CD4-positive, alpha-beta T cell treated with Interferon alpha-2 for 1 hour (primary cell): ENCODE measurements at places on chromosomes 3 and 15.
A peak's percentile ranks its signal among the peaks of the same experiment; 100 is the strongest.

GRCh38 chr15:66647358-66647757, 54.7 kb upstream of the SMAD6 start:
- no peak for DNase-seq

DNA sequence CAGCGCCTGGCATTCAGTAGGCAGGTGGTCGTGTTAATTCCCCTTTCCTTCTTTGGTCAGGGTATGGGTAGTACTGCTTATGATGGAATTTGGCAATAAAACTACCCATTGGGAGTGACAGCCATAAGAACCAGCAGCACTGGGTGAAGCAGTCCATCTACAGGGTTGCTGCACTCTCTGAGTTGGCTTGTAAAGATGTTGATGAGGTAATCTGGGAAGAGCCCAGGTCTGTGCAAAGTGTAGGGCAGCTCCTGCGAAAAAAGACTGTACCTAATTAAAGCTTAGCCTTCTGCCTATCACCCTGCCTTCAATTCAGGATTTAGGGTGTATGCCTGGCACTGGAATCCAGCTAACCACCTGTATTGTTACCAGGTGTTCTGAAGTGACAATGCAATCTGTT, 4.7 kb upstream of the FETUB start:
- no peak for DNase-seq

DNA sequence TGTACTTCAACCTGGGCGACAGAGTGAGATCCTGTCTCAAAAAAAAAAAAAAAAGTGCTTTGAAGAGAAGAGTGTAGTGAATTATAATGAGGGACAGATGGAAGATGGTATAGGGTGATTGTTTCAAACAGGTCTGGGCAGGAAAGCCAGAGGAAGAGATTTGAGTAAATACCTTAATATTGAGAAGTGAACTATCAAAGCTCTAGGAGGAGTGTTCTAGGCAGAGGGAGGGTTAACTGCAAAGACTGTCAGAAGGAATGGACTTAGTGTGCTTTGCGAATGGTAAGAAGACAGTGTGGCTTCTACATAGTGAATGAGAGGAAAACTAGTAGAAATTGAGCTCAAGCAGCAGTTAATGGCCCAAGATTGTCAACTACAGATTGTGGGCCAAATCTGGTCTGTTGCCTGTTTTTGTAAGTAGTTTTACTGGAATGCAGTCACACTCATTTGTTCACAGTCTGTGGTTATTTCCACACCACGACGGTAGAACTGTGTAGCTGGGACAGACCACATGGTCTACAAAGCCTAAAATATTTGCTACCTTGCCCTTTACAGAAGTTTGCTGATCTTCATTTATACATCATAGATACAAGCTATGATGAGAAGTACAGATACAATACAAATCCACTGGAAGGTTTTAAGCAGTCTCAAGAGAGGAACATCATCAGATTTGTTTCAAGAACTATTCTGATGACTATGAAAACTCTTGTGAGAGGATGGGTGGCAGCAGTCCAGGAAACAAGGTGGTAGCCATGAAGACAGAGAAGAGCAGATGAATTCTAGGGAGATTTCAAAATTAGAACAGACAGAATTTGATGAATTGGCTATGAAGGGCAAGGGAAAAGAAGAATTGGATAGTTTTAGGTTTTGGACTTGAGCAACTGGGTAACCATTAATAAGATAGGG, 16.5 kb upstream of the USP50 start:
- DNase-seq = no peak

DNA sequence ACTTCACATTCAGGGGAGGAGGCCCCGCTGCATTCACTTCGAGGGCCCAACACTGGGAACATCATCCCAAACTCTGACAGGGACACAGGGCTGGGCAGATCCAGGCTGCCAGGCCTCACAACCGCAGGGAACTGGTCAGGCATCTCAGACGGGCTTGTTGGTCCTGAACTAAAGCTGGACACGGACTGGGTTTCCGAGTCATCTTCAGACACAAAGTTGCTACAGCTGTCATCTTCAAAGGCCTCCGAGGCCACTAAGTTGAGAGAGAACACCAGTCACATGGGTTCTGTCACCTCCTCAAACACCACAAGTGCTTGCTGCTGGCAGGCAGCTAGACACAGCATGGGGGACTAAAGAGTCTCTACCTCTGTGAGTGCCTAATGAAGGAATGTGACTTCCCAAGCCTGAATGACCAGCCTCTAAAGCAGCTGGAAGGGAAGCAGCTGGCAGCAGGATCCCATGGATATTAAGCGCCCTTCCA, 50.9 kb downstream of the CAPN7 start:
- DNase-seq = no peak

- DNase-seq = no peak
Observed at GRCh38 chr15:62439543-62440016, 274.5 kb upstream of the C2CD4B start.

GRCh38 chr3:158109295-158109803, 540 bp upstream of the RSRC1 start:
- DNase-seq = no peak

GRCh38 chr15:43093026-43093425, 12.8 kb downstream of the UBR1 start:
- no peak for DNase-seq

- DNase-seq = no peak
Observed at GRCh38 chr3:12756175-12756574, 2.9 kb downstream of the TMEM40 start.

GRCh38 chr3:15923640-15924405, 126.0 kb upstream of the ANKRD28 start:
- DNase-seq = peak; percentile 13

DNA sequence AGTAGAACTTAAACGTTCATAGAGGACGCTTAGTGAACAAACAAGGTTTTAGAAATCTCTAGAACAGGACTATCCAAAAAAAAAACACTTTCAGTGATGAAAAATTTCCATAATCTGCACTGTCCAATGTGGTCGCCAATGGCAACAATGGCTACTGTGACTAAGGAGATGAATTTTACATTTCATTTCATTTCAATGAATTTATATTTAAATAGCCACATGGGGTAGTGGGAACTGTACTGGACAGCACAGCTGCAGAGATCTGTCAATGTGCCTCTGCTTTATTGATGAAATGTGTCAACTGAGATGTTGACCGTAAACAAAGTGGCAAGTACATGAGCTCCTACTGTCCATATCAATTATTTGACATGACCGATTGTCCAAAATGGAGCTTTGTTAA, 222.5 kb downstream of the MAGI1 start:
- no peak for DNase-seq

DNA sequence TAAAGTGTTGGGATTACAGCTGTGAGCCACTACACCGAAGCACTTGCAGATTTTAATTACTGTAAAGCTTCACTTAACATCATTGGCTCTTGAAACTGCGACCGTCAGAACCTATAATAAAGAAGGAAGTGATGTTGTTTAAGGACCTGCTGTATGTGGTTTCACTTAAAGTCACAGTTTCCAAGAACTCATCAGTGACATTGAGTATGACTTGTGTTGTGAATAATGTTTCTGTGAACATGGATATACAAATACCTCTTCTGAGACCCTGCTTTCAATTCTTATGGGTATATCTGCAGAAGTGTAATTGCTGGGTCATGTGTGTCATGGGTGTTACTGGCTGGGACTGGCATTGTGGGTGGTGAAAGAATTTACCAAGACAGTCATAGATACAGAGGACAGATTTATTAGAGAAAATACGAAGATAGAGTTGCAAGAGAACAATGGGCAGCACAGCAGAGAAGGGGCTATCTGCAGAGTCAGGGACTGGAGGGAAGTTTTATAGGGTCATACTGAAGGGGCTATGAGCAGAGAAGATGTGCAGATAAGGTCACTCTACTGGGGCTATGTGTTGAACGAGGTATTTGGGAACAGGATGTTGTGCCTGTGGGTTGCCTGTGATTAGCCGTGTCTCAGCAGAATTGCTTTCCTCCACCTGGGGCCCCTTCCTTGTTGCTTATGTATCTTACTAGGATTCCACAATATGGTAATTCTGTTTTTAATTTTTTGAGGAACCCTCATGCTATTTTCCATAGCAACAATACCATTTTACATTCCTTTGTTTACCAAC, 4.5 kb downstream of the NDUFB5 start:
- peak; percentile 15 for DNase-seq

DNA sequence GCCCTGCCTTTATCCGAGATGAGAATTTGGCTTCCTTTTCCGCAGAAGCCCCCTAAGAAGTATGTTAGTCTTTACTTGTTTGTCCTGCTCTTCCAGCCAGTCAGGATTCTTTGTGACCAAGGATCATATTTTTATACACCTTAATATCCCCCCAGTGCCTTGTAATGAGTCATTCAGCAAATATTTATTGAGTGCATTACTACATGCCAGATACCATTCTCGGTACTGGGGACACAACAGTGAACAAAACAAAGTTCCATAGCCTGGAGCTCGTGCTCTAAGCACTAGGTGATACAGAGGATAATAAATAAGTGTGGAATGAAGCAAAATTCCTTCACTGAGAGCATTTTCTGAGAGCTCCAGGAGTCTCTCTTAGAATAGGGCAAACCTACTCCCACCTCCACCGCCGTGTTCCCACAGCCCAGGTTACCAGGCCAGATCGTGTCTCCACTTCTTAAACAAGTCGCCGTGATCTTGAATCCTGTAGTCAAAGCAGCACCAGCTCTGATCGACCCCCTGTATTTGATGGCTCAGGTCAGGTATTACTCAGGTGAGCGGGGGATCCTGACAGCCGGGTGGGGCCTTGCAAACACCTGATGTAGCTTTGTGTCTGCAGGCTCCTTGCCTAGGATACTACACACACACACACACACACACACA, 18.5 kb downstream of the TTC21A start:
- DNase-seq = no peak
